ENCODE measurements at places on chromosomes 1 and 21. TPM values are rescaled to one million over a fixed set of nuclear protein-coding genes. Genes with fewer than 3 reads are reported as not detected.

ANKRD65 gene
- 1.9 TPM for total RNA-seq

IFNLR1 gene
- not detected for total RNA-seq

AMY1C gene
- not detected for total RNA-seq

S100A9 gene
- 2.5 TPM for total RNA-seq

SLC45A3 gene
- total RNA-seq = 0.94 TPM

TRAF5 gene
- total RNA-seq = 6.5 TPM

EPHA8 gene
- total RNA-seq = not detected

SERPINC1 gene
- total RNA-seq = not detected

DENND2C gene
- total RNA-seq = 1.5 TPM

AMIGO1 gene
- 1.9 TPM for total RNA-seq

SPRR3 gene
- total RNA-seq = not detected

OR13G1 gene
- not detected for total RNA-seq

KAZN gene
- total RNA-seq = 3.8 TPM

USP33 gene
- 92.4 TPM for total RNA-seq

KCND3 gene
- under 0.01 TPM for total RNA-seq

CA6 gene
- not detected for total RNA-seq

GNAT2 gene
- total RNA-seq = 0.79 TPM

AK5 gene
- total RNA-seq = 63.6 TPM

AMY1A gene
- not detected for total RNA-seq

SNIP1 gene
- total RNA-seq = 11.8 TPM

APCS gene
- not detected for total RNA-seq

PLPPR5 gene
- total RNA-seq = under 0.01 TPM

HES2 gene
- total RNA-seq = 0.09 TPM

HEATR1 gene
- 12.5 TPM for total RNA-seq

FAM43B gene
- under 0.01 TPM for total RNA-seq

C1QTNF12 gene
- total RNA-seq = 2.8 TPM

OR2L13 gene
- total RNA-seq = not detected

S100B gene
- total RNA-seq = not detected

TFF3 gene
- total RNA-seq = 0.95 TPM

FAAP20 gene
- total RNA-seq = 8.0 TPM

FOXO6 gene
- total RNA-seq = not detected

DMBX1 gene
- total RNA-seq = not detected

ORC1 gene
- total RNA-seq = 0.17 TPM

MLLT11 gene
- 1.5 TPM for total RNA-seq

DCST1 gene
- not detected for total RNA-seq

PLCH2 gene
- total RNA-seq = 0.16 TPM

OR2AK2 gene
- not detected for total RNA-seq

CLCA4 gene
- not detected for total RNA-seq

USH2A gene
- not detected for total RNA-seq

MATN1 gene
- not detected for total RNA-seq

DPT gene
- total RNA-seq = 0.86 TPM

HSD3B2 gene
- not detected for total RNA-seq

TBX19 gene
- 0.63 TPM for total RNA-seq

OR2L3 gene
- not detected for total RNA-seq

SERTAD4 gene
- 0.17 TPM for total RNA-seq

CHD5 gene
- total RNA-seq = under 0.01 TPM

SNX7 gene
- total RNA-seq = 41.7 TPM

NR5A2 gene
- total RNA-seq = under 0.01 TPM

COL6A1 gene
- total RNA-seq = 2,390 TPM

ADCY10 gene
- 0.17 TPM for total RNA-seq

Data from bronchial smooth muscle cell (primary cell).